Right atrium auricular region (tissue), 2 donors: ENCODE measurements at places on chromosomes 16 and 17. TPM values are rescaled to one million over a fixed set of nuclear protein-coding genes. Genes with fewer than 3 reads are reported as not detected.

CACNG3 gene
- total RNA-seq, result not detected

AATK gene
- total RNA-seq, result 5.4 TPM

TMEM92 gene
- not detected for total RNA-seq

BEAN1 gene
- 0.48 TPM for total RNA-seq

METTL22 gene
- total RNA-seq, result 24.3 TPM

PMP22 gene
- total RNA-seq, result 164 TPM

OR1F1 gene
- total RNA-seq, result not detected

MFAP4 gene
- 78.5 TPM for total RNA-seq

CD79B gene
- 2.2 TPM for total RNA-seq

TMEM97 gene
- total RNA-seq, result 3.4 TPM

GINS2 gene
- not detected for total RNA-seq

TMC5 gene
- not detected for total RNA-seq

MXRA7 gene
- total RNA-seq, result 644 TPM

ARL5C gene
- total RNA-seq, result not detected

CACNA1G gene
- 6.2 TPM for total RNA-seq

XAF1 gene
- 9.4 TPM for total RNA-seq

YPEL2 gene
- total RNA-seq, result 34.1 TPM

IFI35 gene
- total RNA-seq, result 11.4 TPM

C16orf54 gene
- total RNA-seq, result 0.90 TPM
